ENCODE measurements at places on chromosomes 1 and 21.

- no peak for DNase-seq
Measured at GRCh38 chr1:201587729-201588128, 48.8 kb downstream of the NAV1 start.

DNA sequence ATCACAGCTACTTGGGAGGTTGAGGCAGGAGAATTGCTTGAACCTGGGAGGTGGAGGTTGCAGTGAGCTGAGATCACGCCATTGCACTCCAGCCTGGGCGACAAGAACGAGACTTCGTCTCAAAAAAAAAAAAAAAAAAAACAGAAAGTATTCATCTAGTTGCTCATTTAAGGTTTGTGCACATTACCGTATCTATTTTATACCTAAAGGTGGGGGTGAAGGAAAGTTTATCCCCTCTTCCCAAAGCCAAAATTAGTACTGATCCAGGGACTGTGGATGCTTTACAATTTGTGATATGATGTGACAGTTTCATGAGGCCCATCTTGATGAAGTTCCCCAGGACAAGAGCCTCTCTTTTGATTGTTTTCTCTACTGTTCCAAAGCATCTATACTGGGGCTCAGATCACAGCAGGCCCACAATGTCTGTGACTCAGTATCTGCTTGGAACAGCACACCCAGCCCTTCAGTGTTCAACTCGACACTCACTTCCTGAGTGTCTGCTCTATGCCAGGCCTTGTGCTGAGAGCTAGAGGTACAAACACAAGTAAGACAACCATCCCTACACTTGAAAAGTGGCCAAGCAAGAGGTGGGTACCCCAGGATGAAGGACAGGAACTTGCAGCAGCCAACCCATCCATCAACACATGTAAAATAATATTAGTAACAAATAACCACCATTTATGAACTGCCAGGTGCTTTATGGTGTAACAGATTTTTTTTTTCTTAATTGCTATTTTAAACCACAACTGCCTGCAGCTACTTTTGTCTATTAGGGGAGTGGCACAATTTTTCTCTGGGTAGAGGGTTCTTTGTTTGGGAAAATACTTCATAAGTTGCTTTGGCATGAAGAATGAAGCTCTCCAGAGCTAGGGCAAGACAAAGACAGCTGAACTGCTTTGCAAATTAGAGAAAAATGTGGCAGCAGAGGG lies 29.0 kb upstream of the KHDRBS1 start:
- DNase-seq: no peak

- no peak for DNase-seq
Measured at GRCh38 chr1:59670662-59671061, 144.1 kb upstream of the HOOK1 start.

DNA sequence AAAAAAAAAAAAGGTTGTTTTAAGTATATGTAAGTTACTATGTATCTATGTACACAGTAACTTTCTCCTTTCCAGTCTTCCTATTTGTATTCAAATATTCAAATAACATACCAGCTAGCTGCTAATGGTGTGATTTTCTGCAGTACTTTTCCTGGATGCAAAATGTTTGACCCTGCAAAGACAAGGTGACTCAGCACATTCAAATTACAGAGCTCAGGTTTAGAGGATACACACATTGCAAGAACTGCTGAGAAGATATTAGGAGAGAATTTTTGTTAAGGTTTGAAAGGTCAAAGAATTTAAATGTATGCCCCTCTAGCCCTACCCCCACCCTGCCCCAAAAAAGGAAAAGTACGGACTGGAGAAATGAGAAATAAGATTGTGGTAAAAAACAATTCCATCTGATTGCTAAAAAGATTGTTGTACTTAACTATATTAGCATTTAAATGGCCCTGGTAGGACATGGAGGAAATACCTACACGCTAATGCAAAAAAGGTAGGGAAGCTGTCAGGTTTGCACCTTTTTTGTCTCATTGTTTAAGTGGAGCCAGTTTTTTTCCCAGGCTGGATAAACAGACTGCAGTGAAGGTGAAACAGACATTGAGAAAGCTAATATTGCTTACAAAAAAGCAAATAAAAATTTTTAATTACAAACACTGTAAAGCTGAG lies 45.6 kb downstream of the ZNF281 start:
- no peak for DNase-seq

DNA sequence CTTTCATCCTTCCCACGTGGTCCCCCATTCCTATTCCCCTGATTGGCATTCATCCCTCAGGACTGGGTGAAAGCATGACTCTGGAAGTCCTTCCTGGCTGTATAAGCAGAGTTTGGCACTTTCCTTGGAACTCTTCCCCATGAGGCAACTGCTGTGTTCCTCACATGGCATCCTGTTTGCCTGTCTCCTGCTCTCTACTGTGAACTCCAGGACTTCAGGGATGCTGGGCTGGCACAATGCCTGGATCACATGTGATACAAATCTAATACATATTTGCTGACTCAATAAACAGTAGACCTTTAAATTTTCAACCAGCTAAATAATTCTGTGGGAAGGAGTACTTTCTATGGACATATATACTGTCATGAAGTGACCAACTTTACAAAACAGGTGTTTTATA lies 46.8 kb upstream of the EDEM3 start:
- DNase-seq: no peak
